Testis (tissue), 5 donors: ENCODE measurements at places on chromosomes 11 and 22. TPM values are rescaled to one million over a fixed set of nuclear protein-coding genes. Genes with fewer than 3 reads are reported as not detected.
A peak's percentile ranks its signal among the peaks of the same experiment; 100 is the strongest.

Gene CARD18
- total RNA-seq = 2.3 TPM

DNA sequence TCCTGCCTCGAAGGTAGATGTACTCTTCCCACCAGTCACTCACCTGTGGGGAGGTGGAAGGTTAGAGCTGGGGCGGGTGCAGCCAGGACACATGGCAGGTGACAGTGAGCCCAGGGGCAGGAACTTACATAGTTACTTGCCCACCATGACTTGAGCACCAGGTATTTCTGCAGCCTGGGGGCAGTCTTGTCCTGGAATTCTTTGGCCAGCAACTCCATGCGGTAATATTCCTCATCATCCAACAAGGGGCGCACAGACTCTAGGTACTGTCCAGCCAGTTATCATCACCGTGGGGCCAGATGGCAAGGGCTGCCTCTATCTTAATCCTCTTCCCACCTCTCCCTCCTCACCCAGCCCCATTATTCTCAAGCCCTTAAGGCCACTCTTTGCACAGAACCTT lies 2.2 kb downstream of the CPT1B start:
- H3K27me3 ChIP-seq = no peaks in the 10 kb centered on the region
- peaks cover 9% of the 10 kb centered on the region for H3K4me1 ChIP-seq
- no peaks in the 10 kb centered on the region for H3K36me3 ChIP-seq
- DNase-seq = no peak

DNA sequence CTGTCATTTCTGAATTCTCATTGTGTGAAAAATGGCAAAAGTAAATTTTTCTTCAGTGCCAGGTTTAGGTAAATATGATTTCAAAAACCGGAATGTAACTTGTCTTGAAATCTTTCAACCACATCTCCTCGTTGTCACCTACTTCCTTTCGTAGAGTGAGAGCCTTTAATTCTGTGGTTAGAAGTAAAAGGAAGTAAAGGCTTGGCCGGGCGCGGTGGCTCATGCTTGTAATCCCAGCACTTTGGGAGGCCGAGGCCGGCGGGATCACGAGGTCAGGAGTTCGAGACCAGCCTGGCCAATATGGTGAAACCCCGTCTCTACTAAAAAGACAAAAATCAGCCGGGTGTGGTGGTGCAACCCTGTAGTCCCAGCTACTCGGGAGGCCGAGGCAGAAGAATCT lies 29.8 kb downstream of the SGSM3 start:
- no peaks in the 10 kb centered on the region for H3K4me1 ChIP-seq
- DNase-seq = no peak
- no peak overlapping the region for H3K27ac ChIP-seq
- no peak overlapping the region for H3K4me3 ChIP-seq

DNA sequence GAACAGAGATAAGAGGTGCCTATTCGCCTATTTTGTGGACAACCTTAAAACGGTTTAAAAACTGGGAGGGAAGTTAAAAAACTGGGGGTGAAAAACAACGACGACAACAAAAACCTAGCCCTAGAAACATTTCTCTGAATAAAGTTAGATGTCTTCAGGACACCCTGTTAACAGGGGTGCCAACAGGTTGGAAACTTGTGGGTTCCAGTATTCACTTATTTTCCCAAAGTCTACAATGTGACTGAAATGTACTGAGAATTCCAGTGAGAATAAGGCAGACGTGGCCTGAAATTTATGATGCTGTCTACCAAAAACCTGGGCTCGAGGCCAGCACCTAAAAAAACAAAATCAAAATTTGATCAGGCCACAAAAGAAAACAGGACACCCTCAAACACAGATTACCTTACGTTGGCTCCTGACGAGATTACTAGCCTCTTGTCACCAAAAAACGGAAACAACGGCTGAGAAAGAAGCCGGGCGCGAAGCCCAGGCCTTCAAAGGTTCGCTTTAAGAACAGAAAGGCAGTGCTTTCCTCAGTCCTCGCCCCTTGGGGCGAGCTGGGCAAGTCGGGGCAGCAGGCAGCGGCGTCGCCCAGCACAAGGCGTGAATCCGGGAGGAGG lies 906 bp downstream of the CCDC90B start:
- H3K4me3 ChIP-seq = peak overlapping the region; percentile 78
- no peaks in the 10 kb centered on the region for H3K27me3 ChIP-seq
- H3K36me3 ChIP-seq = no peaks in the 10 kb centered on the region
